Mesendoderm (in vitro differentiated cells): ENCODE measurements at places on chromosomes 3 and 15.
A peak's percentile ranks its signal among the peaks of the same experiment; 100 is the strongest.

DNA sequence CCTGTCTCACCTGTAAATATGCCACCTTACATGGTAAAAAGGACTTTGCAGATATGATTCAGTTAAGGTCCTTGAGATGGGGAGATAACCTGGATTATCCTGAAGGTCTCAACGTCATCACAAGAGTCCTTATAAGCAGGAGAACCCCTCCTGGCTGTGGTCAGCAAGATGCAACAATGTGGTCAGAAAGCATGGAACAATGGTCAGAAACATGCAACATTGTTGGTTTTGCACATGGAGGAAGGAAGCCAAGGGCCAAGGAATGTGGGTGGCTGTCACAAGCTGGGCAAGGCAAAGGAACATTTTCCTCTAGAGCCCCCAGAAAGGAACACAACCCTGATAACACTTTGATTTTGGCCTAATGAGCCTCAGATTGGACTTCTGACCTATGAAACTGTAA is 9.4 kb upstream of the SUMF1 start:
- no peaks in the 10 kb centered on the region for H3K27me3 ChIP-seq
- no peak for DNase-seq
- no peaks in the 10 kb centered on the region for H3K36me3 ChIP-seq
- H3K27ac ChIP-seq, result no peak overlapping the region
- no peak overlapping the region for H3K4me3 ChIP-seq

GRCh38 chr3:64161481-64161952 is 63.7 kb downstream of the PRICKLE2 start:
- DNase-seq, result no peak
- H3K4me3 ChIP-seq, result no peak overlapping the region
- H3K36me3 ChIP-seq, result no peaks in the 10 kb centered on the region
- H3K4me1 ChIP-seq, result peaks cover 7% of the 10 kb centered on the region
- H3K27ac ChIP-seq, result no peak overlapping the region

GRCh38 chr3:60250206-60250605 is 1001.0 kb downstream of the FHIT start:
- H3K4me3 ChIP-seq, result no peak overlapping the region
- H3K36me3 ChIP-seq, result no peaks in the 10 kb centered on the region
- no peak overlapping the region for H3K27ac ChIP-seq
- no peaks in the 10 kb centered on the region for H3K4me1 ChIP-seq
- no peak for DNase-seq

GRCh38 chr15:86846036-86846435 is 766.4 kb downstream of the AGBL1 start:
- no peak for DNase-seq
- H3K27me3 ChIP-seq, result no peaks in the 10 kb centered on the region
- H3K27ac ChIP-seq, result no peak overlapping the region
- H3K4me1 ChIP-seq, result no peaks in the 10 kb centered on the region

DNA sequence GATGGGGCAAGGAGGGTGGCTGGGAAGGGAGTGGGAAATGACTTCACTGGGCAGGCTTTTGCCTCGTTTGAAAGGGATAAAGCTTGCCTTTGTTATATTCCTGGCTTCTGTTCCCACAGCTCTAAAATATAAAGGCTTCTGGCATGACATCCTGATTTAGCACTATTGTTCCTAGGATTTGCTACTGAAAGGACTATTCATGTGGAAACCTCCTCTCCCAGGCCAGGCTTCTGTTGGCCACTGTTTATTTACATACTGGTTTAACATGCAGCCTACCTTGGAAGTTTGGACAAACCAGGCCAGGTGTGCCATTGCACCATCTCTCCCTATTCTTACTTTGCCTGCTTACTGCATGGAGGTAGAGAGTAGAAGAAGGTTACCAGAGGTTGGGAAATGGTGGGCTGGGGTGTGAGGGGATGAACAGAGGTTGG is 2.4 kb upstream of the LMCD1 start:
- peaks cover 3% of the 10 kb centered on the region for H3K4me1 ChIP-seq
- H3K27ac ChIP-seq, result peak overlapping the region; percentile 1
- no peaks in the 10 kb centered on the region for H3K27me3 ChIP-seq
- H3K4me3 ChIP-seq, result no peak overlapping the region

GRCh38 chr3:166191411-166191810 is 354.2 kb upstream of the BCHE start:
- no peaks in the 10 kb centered on the region for H3K4me1 ChIP-seq
- no peak overlapping the region for H3K4me3 ChIP-seq
- H3K36me3 ChIP-seq, result no peaks in the 10 kb centered on the region
- H3K27me3 ChIP-seq, result no peaks in the 10 kb centered on the region
- DNase-seq, result no peak
- no peak overlapping the region for H3K27ac ChIP-seq

DNA sequence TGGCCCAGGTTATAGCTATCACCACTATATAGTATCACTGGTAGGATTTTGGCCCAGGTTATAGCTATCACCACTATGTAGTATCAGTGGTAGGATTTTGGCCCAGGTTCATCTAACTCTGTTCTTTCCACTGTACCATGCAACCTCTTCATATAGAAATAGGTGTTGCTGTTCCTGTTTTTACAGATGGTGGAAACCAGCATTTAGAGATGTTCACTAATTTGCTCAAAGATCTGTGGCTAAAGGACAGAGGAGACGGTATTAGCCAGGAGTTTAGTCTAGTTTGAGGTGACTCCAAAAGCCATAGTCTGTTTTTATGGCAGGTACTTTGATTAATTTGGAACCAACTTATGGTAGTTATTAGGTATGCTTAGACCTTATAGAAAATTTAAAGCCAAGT is 3.1 kb downstream of the LRCH3 start:
- DNase-seq, result no peak
- no peaks in the 10 kb centered on the region for H3K4me1 ChIP-seq
- H3K27me3 ChIP-seq, result no peaks in the 10 kb centered on the region
- H3K36me3 ChIP-seq, result no peaks in the 10 kb centered on the region
